ENCODE measurements at places on chromosomes 5 and 9.

DNA sequence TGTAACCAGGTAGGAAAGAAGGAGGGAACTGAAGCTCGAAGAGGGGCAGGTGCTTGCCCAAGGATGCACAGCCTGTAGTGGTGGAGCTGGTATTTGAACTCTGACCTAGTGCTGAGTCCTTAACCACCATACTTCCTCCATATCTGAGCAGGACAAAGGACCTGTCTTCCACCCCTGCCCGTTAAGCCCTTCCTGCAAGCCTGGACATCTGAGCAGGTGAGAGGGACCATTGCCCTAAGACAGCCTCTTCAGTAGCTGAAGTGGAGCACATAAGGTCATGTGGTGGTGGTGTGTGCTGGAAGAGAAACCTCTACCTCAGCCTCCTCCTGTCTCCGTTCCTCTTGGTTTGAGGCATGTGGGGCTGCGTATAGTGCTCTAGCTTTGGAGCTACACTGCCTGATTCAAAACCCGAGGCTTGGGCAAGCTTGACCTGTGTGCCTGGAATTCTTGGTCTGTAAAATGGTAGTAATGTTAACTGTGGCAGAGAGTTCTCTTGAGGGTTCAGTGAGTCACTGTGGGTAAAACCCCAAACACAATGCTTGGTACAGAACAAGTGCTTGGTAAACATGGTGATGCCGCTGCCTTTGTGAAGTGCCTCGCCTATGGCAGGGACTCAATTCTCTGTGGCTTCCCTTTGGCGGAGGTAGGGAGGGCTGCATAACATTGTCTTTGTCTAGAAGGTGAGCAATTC lies 7.4 kb downstream of the GALNT10 start:
- DNase-seq, result no peak

DNA sequence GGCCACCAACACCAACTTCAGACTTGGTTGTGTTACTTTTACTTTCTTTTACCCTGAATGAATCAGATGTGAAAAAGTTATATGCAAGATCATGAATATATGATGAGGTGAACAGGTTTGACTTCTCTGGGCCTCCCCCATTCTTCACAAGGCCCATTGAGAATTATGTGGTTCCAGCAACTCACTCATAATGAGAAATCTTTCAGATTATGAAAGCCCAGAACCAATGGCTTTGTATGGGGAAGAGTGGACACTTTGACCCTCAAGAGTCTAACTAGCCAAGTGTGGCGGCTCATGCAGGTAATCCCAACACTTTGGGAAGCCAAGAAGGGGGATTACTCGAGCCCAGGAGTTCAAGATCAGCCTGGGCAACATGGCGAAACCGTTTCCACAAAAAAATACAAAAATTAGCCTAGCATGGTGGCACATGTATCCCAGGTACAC lies 16.1 kb upstream of the LNPEP start:
- no peak for DNase-seq

DNA sequence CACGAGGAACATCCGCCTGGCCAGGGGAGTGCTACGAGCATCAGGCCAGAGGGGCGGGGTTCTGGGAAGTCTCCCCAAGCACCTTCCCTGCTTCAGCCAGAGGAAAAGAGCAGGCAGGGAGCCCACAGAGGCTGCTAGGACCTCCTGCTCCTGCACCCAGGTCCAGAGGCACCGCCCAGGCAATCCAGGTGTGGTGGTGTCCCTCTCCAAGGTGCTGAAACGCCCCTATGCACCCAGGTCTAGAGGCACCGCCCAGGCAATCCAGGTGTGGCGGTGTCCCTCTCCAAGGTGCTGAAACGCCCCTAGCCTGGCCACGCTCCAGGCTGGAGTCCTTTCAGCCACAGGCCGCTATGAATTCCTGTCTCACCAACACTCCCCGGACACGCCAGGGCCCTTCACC lies 10.7 kb upstream of the UBAC1 start:
- DNase-seq, result peak; percentile 80

- peak; percentile 41 for DNase-seq
Observed at GRCh38 chr5:127959152-127959764, 124.3 kb upstream of the SLC12A2 start.

DNA sequence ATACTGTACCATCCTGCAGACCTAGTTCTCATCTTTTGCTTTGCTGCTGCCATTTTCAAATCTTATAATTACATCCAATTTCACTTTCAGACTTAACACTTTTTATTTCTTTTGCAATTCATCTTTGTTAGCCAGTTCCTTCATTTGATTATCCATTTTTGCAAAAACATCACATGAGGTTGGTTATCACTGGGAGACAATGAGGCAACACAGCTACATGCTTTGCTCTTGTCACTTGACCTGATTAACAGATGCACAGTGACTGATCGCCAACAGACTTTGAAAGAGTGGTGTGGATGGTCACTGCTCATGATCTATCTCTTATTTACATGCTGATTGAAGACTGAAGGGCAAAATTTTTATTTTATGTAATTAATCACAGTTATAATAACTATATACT lies 17.0 kb upstream of the RNF20 start:
- no peak for DNase-seq

DNA sequence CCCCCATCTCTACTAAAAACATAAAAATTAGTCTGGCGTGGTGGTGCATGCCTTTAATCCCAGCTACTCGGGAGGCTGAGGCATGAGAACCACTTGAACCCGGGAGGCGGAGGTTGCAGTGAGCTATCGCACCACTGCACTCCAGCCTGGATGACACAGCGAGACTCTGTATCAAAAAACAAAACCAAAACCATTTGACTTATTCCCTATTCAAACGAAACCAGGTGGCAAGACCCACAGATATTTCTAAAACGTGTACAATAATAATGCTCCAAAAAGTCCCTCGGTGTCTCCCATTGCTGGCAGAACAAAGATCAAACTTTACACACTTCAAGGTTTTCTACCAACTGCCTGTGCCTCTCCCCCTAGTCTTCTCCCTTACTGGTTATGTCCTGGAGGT lies 29.8 kb downstream of the HMGCR start:
- DNase-seq, result no peak

Data from HAP-1 (cell line).